ENCODE measurements at places on chromosomes 11 and 22. TPM values are rescaled to one million over a fixed set of nuclear protein-coding genes. Genes with fewer than 3 reads are reported as not detected.

GRCh38 chr11:64448599-64449380, 89.8 kb downstream of the RPS6KA4 start:
- peak; percentile 92 for DNase-seq
- peak overlapping the region; percentile 80 for H3K27ac ChIP-seq
- H3K4me3 ChIP-seq = peak overlapping the region; percentile 58
- no peaks in the 10 kb centered on the region for H3K36me3 ChIP-seq

GRCh38 chr11:12824281-12825041, 150.2 kb downstream of the TEAD1 start:
- H3K36me3 ChIP-seq = no peaks in the 10 kb centered on the region
- no peak overlapping the region for H3K27ac ChIP-seq
- H3K4me1 ChIP-seq = no peaks in the 10 kb centered on the region
- no peak overlapping the region for H3K4me3 ChIP-seq
- no peak for DNase-seq

DNA sequence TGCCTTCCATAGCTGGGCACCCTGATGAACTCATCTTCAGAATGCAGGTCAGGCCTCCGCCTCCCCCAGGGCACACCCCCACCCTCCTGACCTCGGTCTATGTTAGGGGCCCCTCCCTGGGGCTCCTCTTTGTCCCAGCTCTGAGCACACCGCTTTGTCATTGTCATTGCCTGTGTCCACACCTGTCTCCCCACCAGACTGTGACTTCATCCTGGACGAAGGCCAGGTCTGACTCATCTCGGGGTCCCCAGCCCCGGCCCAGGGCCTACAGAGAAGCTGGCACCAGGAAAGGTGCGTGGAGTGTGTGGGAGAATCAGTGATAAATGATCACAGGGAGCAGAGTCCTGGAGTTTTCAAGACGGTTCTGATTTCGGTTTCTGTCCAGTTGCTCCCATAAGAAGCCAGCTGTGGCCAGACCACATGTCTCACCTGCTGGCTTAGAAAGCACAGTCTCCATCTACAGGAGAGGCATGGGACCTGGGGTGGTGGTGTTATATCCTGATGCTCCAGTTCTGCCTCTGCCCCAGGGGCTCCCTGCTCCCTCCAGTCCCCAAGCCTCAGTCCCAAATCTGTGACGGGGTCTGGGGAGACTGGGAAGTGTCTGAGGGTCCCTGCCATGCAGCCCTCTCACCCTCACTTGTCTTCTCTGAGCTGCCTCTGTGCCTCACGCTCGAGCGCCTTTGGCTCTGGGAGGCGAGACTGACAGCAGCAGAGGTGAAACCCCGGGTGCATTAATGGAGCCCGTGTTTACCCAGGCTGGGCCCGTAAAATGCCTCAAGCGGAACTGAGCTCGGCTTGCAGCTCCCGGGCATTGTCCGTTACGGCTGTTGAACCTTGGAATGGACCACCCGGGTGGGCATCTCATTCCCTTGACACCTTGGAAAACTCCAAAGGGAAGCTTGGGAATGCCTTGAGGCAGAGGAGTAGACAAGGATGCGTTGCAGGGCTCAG, 85.5 kb upstream of the WNT11 start:
- no peak overlapping the region for H3K4me3 ChIP-seq
- no peak for DNase-seq
- no peaks in the 10 kb centered on the region for H3K4me1 ChIP-seq
- no peaks in the 10 kb centered on the region for H3K36me3 ChIP-seq

Gene FOLR2
- 34.5 TPM for total RNA-seq

Measured in ascending aorta (tissue), 2 donors.